ENCODE measurements at places on chromosomes 1 and 21.

GRCh38 chr1:1058921-1059493, 15.1 kb downstream of the RNF223 start:
- no peak for DNase-seq

GRCh38 chr1:80417671-80418070, 1383.1 kb upstream of the ADGRL2 start:
- DNase-seq = no peak

GRCh38 chr1:243710467-243710866, 139.6 kb downstream of the AKT3 start:
- DNase-seq = no peak

- no peak for DNase-seq
Measured at GRCh38 chr1:211627259-211627658, 48.2 kb downstream of the NEK2 start.

GRCh38 chr1:44013949-44014348, 17.3 kb downstream of the SLC6A9 start:
- DNase-seq = no peak

GRCh38 chr1:222004784-222005183, 262.9 kb upstream of the DUSP10 start:
- DNase-seq = no peak

GRCh38 chr1:245433561-245433960, 278.8 kb downstream of the KIF26B start:
- DNase-seq = no peak

DNA sequence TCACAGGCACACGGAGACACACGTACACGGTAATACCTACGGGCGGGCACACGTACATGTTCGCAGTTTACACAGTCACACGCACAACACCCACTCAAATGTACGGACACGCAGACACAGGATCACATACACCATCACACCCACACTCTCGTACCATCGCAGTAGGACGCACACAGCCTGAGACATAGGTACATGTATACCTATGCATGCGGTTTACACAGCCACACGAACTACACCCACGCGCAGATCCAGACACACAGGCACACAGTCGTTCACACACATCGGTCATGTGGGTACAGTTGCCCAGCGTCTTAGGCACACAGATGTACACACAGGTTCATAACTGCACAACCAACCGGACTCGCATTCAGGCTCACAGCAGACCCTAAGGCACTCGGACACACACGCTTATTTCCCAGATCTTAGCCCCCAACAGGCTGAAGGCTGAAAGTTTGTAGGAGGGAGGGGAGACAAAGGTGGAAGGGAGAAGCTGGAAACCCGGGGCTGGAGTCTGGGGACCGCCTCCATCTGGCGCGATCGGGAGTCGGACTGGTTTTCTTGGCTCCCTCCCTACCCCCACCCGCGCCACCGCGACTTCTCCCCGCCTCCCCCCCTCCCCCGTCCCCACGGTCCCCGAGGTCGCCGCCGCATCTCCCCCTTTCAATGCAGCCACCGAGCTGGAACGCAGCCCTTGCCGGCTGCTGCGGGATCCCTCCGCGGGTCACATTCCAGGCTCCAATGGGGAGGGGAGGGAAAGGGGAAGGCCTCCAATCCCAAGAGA, 51.9 kb upstream of the SYNC start:
- DNase-seq = no peak

DNA sequence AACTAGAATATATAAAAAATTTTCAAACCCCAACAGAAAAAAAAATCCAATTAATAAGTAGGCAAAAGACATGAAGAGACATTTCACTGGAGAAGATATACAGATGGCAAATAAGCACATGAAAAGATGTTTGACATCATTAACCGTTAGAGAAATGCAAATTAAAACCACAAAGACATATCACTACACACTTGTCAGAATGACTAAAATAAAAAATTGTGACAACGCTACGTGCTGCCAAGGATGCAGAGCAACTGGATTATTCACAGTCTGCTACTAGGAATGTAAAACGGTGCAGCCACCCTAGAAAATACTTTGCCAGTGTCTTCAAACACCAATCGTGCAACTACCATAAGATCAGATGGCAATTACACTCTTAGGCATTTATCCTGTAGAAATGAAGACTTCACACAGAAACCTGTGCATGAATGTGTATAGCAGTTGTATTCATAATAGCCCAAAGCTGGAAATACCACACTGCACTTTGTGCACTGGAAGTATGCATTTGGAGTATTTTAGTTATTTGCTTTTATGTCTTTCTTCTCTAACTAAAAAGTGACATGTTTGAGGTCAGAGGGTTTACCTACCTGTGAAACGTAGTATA, 75.3 kb upstream of the PALMD start:
- no peak for DNase-seq

DNA sequence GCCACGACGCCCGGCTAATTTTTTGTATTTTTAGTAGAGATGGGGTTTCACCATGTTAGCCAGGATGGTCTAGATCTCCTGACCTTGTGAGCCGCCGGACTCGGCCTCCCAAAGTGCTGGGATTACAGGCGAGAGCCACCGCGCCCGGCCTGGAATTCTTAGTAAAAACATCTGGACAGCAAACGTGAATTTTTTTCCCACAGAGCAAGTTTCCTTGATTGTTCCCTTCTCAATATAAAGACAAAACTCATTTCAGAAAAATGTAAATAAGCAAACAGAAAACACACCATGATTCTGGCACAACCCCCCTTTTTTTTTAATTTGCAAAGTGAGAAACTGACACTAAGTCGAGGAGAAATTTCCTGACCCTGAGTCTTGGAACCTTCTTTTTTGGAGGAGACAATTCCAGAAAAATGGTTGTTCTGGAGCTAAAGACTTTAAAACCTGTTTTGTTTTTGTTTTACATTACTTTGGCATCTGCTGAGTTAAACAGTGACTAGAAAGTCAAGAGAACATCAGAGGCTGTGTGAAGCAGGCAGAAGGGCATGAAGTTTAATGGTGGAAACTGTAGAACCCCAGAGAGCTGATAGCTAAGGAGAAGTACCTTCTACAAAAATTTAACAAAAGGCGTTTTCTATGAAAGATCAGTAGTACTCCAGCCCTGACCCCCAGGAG, 10.3 kb upstream of the HMGCS2 start:
- DNase-seq = no peak

GRCh38 chr1:153534925-153535241, 908 bp downstream of the S100A6 start:
- DNase-seq = no peak

DNA sequence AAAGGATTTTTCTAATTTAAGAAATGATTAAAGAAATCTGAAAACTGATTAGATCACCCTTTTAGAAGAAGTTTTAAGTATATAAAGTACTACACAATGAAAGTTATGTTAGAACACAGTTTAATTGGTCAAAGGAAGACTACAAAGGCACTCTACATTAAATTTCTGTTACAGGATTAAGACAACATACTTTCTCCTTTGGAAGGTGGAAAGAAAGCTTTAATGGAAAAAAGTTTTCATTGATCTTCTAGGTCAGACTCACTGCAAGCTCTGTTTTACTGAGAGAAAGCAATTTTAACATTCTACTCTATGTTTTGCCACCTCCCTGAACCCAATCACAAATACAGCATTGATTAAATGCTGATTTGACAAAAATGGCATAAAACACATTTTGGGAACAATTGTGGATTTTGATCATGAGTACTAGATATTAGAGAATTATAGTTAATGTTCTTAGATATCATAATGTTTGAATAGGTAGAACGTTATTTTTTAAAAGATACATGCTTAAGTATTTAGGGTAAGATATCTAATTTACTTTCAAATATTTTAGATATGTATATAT, 32.0 kb downstream of the WDR26 start:
- DNase-seq = no peak

- no peak for DNase-seq
Measured at GRCh38 chr1:214354440-214355148, 73.6 kb downstream of the SMYD2 start.

GRCh38 chr1:41882486-41882885, 36.2 kb downstream of the HIVEP3 start:
- no peak for DNase-seq

- no peak for DNase-seq
Measured at GRCh38 chr1:165637427-165637826, 6.4 kb downstream of the MGST3 start.
